ENCODE measurements at places on chromosomes 6 and 20.

DNA sequence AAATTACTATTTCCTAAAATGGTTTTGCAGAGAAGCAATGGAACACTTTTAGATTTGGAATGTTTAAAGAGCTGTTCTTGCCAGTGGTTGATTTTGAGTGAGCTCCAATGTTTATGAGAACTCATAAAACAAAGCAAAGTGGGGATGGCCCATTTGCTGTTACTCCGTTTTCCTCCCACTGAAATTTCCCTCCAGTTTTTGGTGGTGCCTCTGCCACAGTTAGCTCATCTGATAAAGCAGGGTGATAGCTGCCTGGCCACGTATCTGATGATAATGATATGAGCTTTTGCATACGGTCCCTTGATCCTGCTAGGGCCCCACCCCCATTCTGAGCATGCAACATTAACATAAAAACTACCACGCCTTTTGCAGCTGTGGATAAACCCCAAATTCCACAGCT, 10.4 kb downstream of the CD83 start:
- peak; percentile 61 for DNase-seq

- no peak for DNase-seq
Observed at GRCh38 chr6:157385482-157385881, 4.5 kb downstream of the ZDHHC14 start.

GRCh38 chr6:125948455-125948854, 8.1 kb upstream of the HINT3 start:
- no peak for DNase-seq

- no peak for DNase-seq
Observed at GRCh38 chr6:98981473-98981872, 33.7 kb upstream of the FBXL4 start.

GRCh38 chr6:74069089-74069581, 373.1 kb downstream of the CD109 start:
- DNase-seq = no peak

DNA sequence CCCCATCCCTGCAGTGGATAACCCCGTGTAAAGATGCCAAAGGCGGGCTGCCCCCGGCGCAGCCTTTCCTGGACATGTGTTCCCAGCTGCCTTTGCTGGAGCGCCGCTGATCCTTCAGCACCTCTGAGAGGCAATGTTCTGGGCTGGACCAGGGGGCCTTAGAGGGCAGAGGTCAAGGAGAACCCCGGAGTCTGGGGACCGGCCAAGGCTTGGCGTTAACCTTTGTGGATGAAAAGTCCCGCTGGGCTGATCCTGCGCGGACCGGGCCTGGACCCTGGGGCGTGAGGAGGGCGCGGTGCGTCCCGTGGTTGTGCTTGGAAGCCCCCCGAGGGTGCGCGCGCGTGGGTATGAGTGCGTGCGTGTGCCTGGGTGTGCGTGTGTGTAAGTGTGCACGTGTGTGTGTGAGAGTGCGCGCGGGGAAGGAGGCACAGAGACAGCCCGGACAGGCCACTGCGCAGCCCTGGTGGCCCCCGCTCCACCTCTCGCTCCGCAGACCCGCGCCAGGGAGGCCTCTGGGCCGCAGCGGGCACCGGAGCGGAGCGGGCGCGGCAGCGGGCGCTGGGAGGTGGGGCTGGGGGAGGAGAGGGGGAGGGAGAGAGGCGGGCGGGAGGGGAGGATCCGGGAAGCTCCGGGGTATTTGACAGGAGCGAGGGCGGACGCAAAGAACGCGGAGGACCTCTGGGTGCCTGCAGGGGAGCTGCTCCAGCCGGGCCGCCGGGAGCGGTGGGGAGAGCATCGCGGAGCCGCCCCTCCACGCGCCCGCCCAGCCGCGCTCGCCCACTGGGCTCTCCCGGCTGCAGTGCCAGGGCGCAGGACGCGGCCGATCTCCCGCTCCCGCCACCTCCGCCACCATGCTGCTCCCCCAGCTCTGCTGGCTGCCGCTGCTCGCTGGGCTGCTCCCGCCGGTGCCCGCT, at the start of gene SMOC2:
TSS of gene SMOC2 (plus strand) at position 665 of the 914 bp plus-strand sequence. CDS start at position 852, 187 bp downstream.
- DNase-seq = no peak

- no peak for DNase-seq
Observed at GRCh38 chr20:17676942-17677341, 5.1 kb downstream of the RRBP1 start.

DNA sequence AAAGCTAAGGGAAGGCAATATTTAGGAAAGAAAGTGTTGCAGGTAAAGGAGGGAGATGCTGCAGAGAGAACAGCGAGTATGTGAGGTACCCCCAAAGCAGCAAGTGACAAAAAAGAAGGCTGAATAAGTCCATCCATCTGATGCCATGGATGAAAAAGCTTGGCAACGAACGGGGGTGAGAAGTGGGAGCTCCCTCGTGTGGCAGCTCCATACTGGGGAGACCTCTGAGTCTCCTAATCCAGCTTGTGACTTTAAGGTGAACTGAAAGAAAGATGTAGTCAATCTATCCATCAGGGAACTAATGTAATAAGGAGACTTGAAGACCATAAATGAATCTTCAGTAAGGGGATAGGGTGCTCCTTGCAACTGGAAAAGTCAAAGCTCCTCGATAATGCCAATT, 156.6 kb downstream of the OTOR start:
- DNase-seq = no peak

DNA sequence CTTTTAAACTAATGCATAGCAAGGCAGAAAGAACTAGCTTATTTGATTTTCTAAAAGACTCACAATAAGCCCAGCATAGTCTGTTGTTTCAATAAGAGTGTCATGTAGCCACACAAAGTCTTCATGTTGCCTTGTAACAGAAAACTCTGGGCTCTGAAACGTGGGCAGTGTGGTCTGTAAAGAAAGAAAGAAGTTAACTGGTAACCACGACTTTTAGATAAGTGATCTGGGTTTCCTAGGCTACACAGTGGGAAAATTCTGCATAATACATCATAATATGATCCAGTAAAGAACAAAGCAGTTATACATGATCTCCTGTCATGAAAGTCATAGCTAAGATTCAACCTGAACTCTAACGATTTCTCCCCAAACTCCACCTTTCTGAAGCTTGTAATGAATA, 13.3 kb downstream of the SNX5 start:
- DNase-seq = no peak

DNA sequence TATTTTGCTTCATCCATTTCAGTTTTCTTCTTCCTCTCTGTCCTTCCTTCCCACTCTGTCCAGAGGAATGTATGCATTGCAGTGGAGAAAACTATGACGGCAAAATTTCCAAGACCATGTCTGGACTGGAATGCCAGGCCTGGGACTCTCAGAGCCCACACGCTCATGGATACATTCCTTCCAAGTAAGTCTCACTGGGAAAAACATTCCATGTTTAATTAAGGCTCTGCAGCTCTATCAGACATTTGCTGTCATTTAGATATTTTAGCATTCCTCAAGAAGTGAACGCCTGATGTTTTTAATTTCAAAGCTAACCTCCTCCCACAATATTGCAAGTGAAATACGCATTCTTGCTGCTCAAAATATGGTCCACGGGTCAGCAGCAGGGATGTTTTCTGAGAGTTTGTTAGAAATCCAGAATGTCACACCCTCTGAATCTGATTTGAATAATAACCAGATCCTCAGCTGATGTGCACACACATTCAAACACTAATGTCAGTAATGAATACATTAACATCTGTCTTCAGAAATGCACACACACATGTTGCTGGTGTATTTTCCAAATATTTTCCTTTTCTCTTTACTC, 12.8 kb downstream of the PLG start:
- no peak for DNase-seq

DNA sequence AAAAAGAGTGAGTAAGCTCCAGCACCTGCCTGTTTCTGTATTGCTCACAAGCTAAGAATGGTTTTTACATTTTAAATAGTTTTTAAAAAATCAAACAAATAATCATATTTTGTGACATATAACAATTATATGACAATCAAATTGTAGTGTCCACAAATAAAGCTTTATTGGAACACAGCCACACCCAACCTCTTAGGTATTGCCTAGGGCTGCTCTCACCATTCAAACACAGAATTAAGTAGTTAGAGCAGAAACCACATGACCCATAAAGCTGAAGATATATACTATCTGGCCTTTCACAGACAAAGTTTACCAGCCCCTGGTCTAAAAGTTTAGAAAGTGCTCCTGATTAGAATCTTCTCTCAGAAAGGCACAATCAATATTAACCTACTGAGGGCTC, 11.2 kb downstream of the TNFRSF21 start:
- DNase-seq = no peak

GRCh38 chr6:1941534-1941933, 303.9 kb downstream of the GMDS start:
- no peak for DNase-seq

- DNase-seq = no peak
Observed at GRCh38 chr6:138797806-138798446, 2.0 kb downstream of the ECT2L start.

GRCh38 chr6:127457456-127458064, 1.6 kb downstream of the KIAA0408 start:
- DNase-seq = no peak

DNA sequence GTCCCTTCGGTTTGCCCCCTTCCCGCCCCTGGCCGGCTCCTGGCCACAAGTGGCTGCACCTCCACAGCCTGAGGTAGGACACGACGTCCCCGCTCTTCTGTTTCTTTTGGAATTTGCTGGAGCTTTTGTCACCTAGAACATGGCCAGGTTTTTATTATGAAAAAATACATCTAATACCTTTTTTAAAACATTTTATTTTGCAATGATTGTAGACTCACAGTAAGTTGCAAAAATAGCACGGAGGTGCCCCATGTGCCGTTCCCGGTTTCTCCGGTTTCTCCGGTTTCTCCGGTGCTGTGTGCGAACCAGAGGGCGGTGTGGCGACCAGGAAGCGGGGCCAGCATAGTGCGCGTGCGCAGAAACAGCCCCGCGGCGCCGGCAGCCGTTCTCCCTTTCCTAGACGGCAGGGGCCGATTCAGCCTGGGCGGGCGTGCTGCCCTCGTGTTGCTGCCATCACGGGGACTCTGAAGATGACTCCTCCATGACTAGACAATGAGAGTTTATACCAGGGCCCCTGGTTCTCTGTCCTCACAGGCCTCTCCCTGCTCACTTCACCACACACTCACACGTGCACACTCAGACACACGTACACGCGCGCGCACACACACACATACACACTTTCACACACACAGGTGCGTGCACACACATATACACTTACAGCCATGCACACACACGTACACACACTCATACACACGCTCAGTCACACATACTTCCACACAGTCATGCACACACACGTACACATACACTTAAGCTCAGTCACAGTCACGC, 102.1 kb downstream of the TMEM242 start:
- peak; percentile 85 for DNase-seq

- DNase-seq = no peak
Observed at GRCh38 chr6:141653590-141653989, 479.1 kb upstream of the GJE1 start.

DNA sequence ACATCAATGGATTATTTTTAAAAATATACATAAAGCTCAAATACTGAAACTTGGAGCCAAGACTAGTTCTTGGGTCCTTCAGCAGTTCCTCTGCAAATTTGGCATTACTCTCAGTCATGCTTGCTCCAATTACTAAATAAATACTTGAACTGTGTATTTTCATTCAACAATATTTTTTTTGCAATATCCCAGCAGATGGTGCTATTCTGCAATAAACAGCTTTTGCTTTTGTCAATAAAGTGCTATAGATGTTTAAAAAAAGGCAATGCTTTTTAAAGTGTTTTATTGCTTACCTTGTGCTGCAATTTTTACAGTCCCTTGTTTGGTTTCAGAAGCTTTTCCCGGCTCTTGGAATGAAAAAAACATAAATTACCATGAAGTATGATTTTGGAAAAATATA, 243.4 kb downstream of the TRDN start:
- DNase-seq = no peak

GRCh38 chr20:4813076-4813862, 91.6 kb downstream of the PRND start:
- DNase-seq = no peak

GRCh38 chr6:291204-291696, 1.0 kb upstream of the DUSP22 start:
- DNase-seq = no peak

GRCh38 chr6:85506441-85507093, 56.7 kb downstream of the NT5E start:
- DNase-seq = no peak

GRCh38 chr6:56658326-56658725, 15.6 kb upstream of the DST start:
- DNase-seq = no peak

- no peak for DNase-seq
Observed at GRCh38 chr6:150687508-150687907, 87.8 kb downstream of the PLEKHG1 start.

DNA sequence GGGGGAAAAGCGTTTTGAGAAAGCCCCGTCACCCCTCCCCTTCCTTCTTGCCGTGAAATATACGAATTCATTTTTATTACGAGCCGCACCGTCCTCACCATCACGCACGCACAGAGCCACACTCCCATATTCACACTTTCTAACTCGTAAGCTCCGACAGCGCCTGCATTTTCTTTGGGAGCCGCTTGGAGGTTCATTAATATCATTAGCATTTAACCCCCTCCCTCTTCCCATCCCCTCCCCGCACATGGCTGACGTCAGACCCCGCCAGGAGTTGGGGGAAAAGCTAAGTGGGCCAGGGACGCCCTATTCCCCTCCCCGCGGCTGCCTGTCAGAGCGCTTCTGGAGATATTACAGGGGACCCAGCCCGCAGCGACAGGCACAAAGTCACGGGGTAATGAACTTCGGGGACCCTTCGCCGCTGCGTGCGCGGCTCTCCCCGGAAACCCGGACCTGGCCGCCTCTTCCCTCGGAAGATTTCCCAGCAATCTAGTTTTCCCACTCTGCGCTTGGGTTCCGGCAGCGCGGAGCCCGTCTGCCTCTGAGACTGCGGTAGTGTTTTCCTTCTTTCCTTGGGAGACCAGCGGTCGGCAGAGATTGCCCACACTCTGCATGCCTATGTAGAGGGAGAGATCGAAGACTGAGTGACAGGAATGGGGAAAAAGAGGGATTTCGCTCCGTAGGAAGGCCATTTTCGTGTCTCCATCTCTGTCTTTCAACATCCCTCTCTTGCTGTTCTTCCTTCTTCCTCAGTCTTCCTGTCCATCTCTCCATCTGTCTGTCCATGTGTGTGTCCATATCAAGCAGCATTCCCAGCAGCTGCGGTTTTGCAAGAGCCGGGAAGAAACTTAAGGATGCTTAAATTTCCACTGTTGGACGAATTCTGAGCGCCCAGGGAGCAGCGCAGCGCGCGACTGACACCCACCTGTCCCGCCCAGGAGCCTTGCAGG, at the start of gene NR2E1:
TSS of gene NR2E1 (plus strand) at position 309 of the 950 bp plus-strand sequence. CDS start 744 bp downstream, outside the sequence.
- no peak for DNase-seq

- no peak for DNase-seq
Observed at GRCh38 chr6:52330470-52330869, 31.5 kb upstream of the PAQR8 start.

Measured in T-helper 2 cell (primary cell).